ENCODE measurements at places on chromosomes 1 and 21.

GRCh38 chr1:14596591-14596990, 1.9 kb upstream of the KAZN start:
- DNase-seq = no peak

GRCh38 chr1:218369688-218370511, 24.8 kb downstream of the TGFB2 start:
- DNase-seq = no peak

- peak; percentile 60 for DNase-seq
These were observed 68.1 kb upstream of the AK4 start for GRCh38 chr1:65079941-65080340.

- peak; percentile 82 for DNase-seq
These were observed 14.3 kb upstream of the MUL1 start for GRCh38 chr1:20521960-20522861.

GRCh38 chr21:41952568-41953248, 1.1 kb downstream of the C2CD2 start:
- peak; percentile 64 for DNase-seq

- DNase-seq = peak; percentile 68
These were observed 24.7 kb upstream of the ADGRB2 start for GRCh38 chr1:31788825-31789256.

DNA sequence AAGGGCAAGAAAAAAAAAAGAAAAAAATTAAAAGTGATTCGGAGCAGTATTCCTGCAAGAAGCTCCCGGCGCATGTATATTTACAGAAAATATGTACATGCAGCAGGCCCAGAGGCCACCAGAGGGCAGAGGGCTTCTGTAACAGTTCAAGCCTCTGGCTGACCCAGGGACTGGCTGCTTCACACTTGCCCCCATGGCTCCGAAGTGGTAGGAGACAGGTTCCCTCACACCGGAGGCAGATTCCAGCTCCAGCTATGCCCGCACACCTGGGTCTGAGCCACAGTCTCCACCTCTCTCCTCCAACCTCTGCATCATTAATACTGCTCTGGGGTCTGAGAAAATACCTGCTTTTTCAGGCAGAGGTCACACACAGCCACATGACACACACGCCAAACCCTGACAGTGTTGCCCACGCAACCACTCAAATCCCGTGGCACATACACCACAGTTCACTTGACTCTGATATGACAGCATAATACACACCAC, 2.2 kb upstream of the ARHGAP30 start:
- peak; percentile 58 for DNase-seq

DNA sequence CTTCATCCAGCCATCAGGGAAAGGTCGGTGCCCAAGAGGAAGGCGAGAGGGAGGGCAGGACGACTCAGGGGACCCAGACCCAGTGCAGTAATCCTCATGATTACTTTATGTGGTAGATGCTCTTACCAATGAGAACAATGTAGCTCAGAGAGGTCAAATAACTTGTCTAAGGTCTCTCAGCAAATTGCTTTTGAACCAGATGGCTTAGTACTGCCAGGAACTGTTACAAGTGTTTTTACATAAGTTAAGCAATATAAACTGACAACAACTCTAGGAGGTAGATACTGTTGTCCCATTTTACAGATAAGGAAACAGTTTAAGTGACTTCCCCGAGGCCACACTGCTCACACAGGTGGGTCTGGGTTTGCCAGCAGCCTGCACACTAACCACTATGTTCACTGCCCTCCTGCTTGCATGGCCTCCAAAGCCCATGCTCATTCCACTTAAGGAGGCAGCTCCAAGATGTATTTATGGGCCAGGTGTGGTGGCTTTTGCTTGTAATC, 111.7 kb downstream of the LACTBL1 start:
- no peak for DNase-seq

- DNase-seq = no peak
These were observed 87.7 kb downstream of the LACTBL1 start for GRCh38 chr1:22884806-22885530.

Measured in RKO (cell line).